Left renal pelvis (tissue), 4 donors: ENCODE measurements at places on chromosomes 12 and 14. TPM values are rescaled to one million over a fixed set of nuclear protein-coding genes. Genes with fewer than 3 reads are reported as not detected.

DNA sequence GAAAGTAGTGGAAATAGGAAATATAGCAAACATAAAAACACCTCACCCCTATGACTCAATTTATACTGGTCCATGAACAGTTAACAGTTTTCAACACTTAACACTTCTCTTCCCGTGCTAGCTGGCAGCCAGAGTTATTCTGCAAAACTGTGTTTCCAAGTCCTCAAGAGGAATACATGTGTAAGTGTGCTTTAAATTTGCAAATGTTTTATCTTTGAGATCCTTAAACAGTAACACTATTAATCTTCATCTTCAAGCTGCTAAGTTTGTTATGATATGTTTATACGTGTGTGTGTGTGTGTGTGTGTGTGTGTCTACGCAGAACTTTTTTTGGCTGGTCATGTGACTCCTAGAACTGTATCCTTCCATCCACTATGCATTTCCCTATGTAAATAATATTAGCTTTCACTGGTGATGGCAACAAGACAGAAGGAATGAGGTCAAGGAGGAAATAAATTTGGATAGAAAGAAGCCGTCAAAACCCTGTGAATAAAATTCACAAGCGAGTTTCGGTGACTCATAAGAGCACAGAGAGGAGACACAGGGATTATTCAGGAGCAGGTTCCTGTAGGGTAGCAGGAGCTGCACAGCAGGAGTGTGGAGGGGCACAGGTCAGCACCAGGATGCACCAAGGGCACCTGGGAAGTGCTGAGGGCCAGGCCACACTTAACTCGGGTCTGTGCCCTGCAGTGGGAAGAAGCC is 105.9 kb upstream of the ETV6 start:
- no peak for DNase-seq

DNA sequence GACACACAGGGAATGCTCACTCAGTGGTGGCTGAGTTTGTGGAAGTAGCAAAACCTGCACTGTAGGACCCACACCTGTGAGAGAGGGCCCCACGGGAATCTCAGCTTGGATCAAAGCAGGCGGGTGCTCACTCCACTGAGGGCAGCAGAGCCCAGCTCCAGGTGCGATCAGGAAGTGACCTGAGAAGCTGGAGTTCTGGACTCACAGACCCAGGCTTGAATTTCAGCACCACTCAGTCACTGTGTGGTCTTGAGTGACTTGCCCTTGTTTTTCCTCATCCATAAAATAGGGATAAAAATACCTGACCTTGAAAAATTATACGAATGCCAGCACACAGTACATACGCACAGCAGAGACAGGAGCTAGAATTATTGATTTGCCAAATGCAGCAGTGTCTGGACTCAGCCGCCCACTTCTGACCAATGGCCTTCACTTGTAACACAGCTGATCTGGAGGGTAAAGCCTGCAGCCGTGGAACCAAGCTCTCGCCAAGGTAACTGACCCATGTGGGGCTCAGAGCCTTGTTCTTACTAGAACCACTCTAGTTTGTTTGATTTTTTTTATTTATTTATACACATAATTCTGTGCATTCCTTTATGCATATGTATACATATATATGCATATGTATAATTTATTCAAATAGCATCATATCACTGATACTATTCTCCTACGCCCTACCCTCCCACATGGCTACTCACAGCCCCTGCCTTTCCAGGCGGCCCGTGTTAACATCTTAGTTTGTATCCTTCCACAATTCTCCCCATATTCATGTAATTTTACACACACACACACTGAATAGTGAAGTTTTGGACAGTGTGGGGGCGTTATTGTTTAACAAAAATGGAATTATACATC is 53.9 kb downstream of the DPF3 start:
- DNase-seq = no peak

Gene TAS2R9
- not detected for polyA plus RNA-seq

- DNase-seq = no peak
These were observed 56.2 kb downstream of the NTF3 start for GRCh38 chr12:5487948-5488625.

DNA sequence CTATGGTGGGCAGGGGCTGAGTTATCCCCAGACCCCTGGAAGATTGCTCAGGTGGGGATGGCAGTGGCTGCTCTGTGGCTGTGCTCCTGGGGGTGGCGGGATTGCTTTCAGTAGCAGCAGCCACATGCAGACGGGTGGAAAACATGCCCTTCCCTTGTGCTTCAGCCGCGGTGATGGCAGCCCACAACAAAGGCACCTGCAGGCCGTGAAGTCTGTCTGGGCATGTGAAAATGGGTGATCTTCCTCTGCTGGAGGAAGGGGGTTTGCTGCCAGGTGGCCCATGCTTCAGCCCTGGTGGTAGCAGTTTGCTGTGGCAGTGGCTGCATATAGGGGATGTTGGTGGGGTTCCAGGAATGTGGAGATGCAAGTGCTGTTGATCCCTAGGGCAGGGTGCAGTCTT is 326.2 kb upstream of the RGS6 start:
- no peak for DNase-seq

Gene KRT3
- not detected for polyA plus RNA-seq

Gene GSG1
- polyA plus RNA-seq = 0.36 TPM

GRCh38 chr12:16218934-16219751 is 58.3 kb downstream of the SLC15A5 start:
- no peak for DNase-seq

Gene CLEC2D
- polyA plus RNA-seq = 15.8 TPM

DNA sequence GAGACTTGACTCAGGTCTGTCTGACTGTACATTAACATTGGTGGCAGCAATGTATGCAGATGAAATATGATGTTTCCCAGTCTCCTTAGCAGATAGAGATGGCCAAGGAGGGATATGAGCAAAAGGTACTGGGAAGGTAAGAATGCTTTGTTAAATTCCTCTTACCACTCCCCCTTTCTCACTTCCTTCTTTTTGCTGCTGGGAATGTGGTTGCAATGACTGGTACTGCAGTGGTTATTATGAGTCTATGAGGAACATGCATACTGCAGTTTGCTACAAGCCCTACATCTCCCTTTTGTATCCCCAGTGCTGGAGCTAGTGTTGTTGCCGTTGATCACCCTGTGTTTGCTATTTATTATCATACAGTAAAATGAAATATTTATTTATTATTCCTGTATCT is 35.9 kb downstream of the ALDH1L2 start:
- no peak for DNase-seq

Gene PSEN1
- 75.9 TPM for polyA plus RNA-seq

DNA sequence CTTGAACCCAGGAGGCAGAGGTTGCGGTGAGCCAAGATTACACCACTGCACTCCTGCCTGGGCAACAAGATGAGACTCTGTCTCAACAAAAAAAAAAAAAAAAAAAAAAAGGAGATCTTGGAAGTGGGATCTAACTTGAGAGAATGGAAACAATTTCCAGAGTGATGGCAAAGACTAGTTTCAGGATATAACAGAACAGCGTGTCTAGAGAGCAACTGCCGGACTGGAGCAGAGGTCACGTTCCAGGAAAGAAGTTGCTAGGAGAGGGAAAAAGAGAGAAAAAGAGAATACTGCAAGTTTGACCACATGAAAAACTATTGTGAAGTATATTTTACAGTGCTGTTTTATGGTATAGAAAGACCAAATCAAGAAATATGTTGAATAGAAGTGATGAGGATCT is 118.0 kb downstream of the MON2 start:
- DNase-seq = no peak

DNA sequence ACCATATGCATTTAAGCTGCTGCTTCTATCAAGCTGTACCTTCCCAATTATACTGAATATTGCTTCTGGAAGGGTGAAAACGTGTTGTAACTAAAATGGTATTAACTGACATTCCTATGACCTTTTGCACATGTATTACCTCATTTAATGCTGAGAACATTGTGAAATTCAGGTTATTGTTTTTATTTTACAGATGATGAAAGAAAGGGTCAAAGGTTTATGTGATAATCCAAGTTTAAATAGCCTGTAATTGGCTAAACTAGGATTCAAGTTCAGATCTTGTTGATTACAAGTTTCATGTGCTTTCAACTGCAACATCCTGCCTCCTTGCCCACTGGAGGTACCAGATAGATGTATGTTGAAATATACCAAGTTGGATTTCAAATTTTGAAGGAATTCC is 433.3 kb upstream of the PRICKLE1 start:
- no peak for DNase-seq

Gene FLVCR2
- 8.3 TPM for polyA plus RNA-seq

- DNase-seq = no peak
These were observed 21.3 kb downstream of the MOK start for GRCh38 chr14:102283631-102284129.

DNA sequence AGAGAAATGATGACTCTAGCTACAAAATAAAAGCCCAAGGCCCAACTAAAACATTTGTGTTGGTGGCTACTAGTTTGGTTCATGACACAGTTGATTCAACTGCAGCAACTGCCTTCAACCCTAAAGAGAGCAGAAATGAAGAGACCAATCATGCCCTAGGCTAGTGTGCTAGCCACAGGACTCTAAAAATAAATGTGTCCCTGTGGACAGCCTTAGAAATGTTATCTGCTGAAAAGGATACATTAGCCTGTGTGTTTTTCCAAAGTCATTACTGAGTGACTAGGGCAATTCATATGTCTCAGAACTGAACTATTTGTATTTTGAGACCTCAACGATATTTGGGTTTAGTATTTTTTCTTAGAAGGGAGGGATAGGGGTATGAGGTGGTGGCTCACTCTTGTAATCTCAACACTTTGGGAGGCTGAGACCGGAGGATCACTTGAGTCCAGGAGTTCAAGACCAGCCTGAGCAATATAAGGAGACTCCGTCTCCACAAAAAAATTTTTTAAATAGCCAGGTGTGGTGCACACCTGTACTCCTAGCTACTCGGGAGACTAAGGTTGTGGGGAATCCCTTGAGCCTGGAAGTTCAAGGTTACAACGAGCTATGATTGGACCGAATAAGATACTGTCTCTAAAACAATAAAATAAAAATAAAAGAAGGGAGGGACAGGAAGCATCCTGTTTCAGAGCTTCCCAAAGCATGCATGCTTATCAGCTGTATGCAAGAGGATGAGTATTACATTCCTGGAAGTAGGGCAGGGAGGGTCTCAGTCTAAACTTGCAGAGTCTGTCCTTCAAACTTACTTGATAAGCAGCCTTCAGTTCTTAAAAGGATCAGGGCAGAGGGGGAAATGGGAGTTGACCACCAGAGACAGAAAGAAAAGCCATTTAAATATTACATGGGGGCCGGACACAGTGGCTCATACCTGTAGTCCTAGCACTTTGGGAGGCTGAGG is 29.6 kb upstream of the NAP1L1 start:
- DNase-seq = no peak

- no peak for DNase-seq
These were observed 18.0 kb downstream of the FOXN4 start for GRCh38 chr12:109291117-109291516.

Gene PLEKHH1
- 37.4 TPM for polyA plus RNA-seq

Gene AQP2
- 112 TPM for polyA plus RNA-seq

GRCh38 chr12:94012590-94012989 is 135.8 kb upstream of the PLXNC1 start:
- DNase-seq = no peak

DNA sequence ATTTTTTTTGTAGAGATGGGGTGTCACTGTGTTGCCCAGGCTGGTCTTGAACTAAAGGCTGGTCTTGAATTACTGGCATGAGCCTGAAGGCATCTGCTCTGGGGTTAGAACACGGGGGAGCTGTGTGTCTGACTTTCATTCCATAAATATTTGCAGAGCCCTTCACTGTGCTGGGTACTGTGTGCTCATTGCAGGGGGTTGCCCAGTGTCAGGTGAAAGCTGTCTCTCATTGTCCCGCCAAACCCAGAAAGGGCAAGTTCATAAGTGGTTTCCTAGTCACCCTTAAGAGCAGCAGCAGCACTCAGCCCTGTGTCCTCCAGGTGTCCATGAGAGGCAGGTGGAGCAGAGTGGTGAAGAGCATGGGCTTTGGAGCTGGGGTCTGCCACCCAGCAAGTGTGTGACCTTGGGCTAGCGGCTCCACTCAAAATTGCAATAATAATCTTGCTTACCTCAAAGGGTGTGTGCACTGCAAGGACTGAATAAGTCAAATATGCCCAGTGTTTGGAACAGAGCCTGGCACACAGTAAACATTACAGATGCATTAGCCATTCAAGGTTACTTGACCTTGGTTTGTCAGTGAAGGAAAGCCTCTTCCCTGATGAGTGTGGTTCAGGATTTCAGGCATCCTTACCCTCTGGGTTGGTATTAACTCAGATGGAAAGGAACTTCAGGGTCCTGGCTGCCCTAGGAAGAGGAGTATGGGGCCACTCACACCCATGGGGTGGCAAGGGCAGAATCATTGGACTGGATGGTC is 4.4 kb upstream of the SMIM41 start:
- DNase-seq = no peak

- no peak for DNase-seq
These were observed 166.0 kb downstream of the NAV3 start for GRCh38 chr12:77996670-77997069.

GRCh38 chr14:76531085-76531484 is 155.1 kb downstream of the ESRRB start:
- DNase-seq = no peak

Gene HECTD4
- 48.7 TPM for polyA plus RNA-seq

DNA sequence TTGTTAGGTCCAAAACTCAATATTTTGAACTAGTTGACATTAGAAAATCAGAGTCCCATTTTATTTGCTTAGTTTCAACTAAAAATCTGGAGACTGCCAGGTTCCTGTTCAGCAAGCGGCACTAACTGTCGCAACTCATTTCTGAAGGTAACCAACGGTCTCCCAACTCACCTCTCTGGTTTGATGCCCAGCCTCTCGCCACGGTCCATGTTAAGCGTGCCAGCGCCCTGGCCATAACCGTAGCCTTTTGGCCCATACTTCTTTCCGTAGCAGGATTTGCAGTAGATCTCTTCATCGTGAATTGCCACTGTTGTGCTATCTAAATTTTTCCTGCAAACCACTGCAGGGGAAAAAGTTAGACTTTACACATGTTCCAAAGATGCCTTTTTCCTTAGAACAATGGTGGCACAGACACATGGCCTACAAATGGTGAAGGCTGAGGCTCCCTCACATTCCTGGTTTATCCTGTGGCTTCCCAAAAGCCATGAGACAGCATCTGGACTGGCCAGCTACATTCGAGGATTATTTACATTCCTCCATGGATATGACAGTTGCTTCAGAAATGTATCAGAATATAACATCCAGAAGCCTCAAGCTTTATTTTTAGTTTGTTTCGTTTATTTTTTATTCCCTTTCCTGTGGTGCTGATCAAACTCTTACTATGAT is 15.7 kb downstream of the CSRP2 start:
- no peak for DNase-seq

- no peak for DNase-seq
These were observed 495.1 kb downstream of the EGLN3 start for GRCh38 chr14:33455654-33456345.

DNA sequence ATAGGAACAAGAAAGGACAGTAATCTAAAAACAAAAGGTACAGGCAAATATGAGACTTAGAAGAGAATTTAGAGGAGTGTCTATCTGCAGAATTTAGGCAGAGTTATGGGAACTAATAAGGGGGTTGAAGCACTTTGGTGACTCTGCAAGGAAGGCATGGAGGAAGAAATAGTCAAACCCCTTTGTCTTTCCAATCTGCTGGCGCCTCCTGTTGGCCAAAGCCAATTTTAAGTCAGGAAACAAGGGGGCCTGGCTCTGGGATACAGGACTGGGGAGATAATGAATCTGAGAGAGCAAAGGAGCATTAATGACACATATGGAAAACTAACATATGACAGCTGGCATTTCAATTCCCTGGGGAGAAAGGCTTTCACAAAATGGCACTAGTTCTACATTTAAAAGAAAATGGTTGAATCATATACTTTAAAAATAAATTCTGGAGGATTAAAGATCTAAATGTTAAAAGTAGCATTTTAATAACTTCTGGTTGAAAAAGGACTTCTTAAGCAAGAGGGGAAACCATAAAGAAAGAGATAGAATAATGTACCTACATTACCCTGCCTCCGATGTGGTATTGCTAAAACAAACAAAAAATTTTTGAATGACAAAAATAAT is 48.5 kb upstream of the CSRP2 start:
- DNase-seq = no peak

Gene LTBP2
- polyA plus RNA-seq = 6.2 TPM
